ENCODE measurements at places on chromosomes 2 and 18.

DNA sequence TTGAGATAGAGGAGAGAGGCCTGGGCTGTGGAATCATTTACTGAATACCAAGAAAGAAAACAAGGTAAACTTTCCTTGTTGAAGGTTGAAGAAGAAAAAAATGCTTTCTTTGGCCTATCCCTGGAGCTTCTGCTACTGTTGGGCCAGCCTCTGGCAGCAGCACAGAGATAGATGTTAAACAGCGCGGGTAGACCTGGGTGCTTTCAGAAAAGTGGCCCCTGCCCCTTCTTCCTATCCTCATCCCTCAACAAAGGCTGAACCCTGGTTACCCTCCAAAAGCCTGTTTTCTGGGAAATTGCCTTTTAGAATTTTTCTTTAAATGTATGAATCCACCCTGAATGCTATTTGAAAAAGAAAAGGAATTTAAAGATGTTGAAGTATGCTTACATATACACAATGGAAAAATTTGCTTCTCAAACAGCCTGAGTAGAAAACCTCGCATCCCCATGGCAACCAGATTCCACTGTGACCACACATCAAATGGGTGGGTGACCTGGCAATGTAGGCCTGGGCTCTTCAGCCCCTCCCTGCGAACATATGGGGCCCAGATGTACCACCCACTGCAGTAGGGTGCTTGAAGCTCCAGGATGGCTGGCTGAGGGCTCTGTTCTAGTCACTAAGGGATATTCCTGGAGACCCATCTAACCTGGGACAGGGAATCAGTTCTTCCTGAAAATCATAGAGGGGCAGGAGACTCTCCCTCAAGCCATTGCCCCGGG, 23.4 kb upstream of the CHRNA1 start:
- DNase-seq: no peak

DNA sequence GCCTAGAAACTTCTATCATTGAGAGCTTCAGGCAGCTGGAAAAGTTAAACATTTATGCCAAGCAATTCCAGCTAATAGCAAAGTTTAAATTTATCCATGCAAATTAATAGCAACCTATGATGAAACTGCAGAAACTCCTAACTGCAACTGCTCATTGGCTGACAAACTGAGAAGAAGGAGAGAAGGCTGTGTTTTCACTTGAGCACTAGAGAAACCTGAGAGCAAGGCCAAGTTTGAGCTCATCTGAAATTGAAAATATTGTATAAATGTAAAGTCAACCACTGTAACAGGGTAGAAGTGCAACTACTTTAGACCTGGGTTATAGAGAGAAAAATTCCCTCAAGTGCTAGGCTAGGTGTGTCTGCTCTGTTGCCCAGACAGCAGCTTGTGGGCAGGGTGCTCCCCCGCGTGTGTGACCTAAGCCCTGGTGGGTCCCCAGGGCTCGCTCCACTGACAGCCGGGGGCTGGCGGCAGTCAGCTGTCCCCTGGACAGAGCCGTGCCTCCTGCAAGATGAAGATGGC, 50.2 kb downstream of the CABYR start:
- no peak for DNase-seq

- DNase-seq: no peak
These were observed 11.5 kb downstream of the GEN1 start for GRCh38 chr2:17765398-17765797.

DNA sequence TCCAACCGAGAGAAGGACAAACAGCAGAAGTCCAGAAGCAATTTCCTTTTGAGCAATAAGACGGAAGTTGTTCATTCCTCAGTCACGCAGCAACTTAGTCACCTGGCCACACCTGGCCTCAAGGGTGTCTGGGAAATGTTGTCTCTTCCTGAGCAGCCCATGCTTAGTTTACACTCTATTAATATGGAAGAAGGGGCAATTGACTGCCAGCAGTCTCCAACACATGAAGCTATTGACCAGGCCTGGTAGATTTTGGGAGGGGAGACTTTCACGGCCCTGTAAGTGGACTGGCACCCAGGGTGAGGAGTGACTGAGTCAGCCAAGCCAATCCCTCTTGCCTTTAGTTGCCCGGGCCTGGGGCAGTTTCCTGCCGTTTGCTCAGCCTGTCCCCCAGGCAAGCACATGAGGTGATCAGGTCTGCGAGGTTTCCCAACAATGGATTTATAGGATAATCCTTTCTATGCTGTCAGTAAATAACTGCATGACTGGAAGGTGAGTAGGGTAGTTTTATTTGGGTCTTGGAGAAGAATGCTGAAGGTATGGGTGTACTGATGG, 43.8 kb upstream of the PPP4R1 start:
- no peak for DNase-seq

- no peak for DNase-seq
These were observed 460.8 kb upstream of the SALL3 start for GRCh38 chr18:78518805-78519204.

DNA sequence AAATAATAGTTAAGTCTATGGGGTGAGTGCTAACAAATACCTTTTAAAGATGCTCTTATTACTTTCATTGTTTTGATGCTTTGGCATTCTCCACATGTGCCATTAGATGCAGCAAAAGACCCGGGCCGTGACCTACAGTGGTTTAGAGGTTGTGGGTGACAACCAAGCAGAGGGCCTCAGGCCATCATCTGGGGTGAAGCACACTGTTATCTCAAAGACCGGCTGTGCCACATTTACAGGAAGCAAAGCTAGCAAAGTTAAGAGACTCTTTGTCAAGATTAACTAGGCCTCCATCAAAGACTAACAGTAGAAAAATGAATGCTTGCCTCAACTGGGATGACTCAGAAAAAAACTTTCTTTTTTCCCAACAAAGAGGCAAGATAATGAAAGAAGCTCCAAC, 695.3 kb downstream of the SATB2 start:
- no peak for DNase-seq

DNA sequence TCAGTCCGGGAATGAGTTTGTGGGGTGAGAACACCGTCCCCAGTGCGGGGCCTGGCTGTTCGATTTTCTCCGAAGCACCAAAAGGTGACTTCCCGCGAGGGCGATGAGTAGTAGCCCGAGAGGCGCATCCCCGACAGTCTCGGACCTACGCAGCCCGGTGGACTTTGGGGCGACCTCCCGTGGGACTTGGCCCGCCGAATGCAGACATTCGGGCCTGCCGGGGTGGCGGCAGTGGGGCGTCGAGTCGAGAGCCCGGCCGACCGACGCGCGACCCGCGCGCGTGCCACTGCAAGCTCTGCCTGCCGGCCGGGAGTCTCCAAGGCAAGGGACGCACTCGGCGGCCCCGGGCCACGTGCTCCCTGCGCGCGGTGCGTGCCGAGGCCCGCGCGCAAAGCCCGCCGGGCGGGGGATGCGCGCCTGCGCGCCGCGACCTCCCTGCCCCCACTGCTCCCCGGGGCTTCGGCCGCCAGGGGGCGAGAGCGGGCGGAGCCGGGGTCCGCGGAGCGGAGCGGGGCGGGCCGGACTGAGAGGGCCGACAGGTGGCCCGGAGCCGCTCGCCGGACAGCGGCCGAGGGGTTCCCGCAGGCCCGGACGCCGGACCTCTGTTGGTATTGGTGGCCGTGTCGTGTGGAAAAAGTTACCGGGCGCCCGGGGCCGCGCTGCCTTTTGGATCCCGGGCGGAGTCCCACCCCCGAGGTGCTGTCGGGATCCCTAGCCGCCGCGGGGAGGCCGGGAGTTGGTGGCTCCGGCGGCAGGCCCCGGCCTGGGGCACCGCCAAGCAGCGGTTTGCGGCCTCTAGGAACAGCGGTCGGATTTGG, 1.9 kb downstream of the PTMA start:
- no peak for DNase-seq

DNA sequence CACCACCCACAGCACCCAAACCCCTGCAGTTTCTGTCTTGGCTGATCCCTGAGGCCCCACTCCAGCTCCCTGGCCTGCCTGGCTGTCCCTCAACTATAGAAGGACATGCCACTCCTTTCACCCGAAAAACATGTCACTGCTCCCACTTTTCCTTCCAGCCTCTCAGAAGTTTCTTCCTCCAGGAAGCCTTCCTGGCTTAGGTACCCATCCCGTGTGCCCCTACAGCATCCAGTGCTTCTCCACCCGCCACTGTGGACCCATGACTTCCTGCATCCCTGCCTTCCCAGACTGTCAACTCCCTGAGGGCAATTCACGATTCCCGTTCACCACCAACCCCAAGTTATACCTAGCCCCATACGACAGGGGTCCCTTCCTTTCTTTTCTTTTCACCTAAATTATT, 21.5 kb downstream of the ARID5A start:
- DNase-seq: no peak

DNA sequence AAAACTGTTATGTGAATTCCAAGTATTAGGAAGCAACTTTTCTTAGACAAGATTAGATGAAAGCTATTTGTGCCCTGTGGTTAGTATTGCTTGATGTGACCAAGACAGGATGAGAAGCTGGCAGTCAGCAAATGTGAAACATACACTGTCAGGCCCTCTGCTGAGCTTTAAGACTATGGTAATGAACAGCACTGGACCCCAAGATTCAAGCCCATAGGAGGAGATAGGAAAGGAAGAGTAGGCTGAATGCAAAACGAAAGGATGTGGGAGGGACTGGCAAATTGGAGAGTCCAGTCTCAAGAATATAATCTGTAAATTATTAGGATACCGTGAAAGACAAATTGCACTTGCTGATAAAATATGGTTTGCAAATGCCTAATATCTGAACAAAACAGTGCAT, 16.4 kb downstream of the BZW1 start:
- no peak for DNase-seq

DNA sequence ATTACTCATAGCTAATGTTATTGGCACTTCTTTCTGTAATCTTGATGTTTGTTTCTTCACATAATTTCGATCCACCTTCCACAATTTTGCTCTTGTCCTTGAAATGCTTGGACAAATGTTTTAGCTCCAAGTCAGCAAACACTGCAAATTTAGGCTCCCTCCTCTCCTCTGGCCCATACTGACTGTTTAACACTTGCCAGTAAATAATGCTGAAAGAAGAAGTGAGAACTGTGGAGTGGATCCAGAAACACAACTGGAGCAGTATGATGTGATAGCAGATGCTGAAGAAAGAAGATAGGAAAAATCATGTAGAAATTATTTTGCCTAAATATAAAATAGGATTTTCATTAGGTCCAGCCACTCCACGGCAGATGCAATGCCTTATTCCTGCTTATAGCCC, 415.0 kb upstream of the GYPC start:
- no peak for DNase-seq

DNA sequence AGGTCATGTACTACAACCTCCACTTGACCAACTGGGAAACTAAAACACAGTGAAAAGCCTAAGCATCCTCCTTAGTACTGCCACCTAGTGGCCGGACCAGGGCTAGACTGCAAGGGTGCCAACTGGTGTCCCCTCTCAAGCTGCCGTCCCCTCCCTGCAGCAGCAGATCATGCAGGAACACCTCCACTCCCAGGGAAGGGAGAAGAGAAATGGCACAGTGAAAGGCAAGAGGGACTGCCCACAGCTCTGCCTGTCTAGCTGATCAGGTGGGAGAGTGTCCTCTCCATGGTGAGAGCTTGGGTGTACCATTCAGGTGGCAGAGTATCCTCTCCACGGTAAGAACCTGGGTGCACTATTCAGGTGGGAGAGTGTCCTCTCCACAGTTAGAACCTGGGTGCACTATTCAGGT, 78.1 kb downstream of the AAK1 start:
- DNase-seq: no peak

DNA sequence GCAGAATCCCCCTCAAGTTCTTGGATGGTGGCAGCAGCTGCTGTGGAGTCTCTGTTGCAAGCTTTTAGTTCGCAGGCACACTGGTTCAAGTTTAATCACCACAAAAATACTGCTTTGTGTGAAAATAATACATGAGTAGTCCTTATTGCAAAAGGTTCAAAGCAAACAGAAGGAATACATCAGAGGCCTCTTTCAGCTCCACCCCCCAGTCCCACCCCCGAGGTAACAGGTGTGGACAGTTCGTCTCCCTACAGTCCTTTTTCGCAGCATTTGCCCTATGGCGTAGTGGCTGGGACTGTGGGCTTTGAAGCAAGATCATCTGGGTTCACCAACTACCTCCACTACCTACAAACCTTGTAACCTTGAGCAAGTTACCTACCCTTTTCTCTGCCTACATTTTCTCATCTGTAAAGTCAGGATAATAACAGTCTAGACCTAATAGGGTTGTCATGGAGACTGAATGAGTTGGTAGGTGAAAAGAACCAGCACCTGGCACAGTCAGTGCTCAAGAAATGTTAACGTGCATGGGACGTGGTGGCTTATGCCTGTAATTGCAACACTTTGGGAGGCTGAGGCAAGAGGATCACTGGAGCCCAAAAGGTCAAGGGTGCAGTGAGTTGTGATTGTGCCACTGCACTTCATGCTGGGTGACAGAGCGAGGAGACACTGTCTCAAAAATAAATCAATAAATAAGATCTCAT, 61.7 kb downstream of the TCF7L1 start:
- no peak for DNase-seq

- DNase-seq: no peak
These were observed 152.6 kb downstream of the TMEFF2 start for GRCh38 chr2:192042126-192042525.

- DNase-seq: no peak
These were observed 47.8 kb upstream of the CAVIN2 start for GRCh38 chr2:191894681-191895147.

DNA sequence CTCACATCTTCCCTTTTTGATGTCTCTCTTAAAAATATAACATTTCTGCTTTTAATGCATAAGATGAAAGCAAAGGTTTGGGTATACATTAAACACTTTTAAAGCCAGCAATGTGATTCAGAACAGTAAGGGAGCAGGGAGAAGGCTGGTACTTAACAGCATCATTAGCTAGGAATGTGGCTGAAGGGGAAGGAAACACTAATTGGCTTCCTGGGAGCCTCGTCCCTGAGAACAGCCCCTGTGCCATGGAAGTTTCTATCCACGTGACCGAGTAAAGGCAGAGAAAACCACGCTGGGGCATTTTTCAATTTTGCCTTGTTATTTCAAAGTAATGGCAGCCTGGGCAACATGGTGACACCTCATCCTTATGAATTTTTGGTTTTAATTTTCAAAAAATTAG, 109.2 kb upstream of the GPC1 start:
- DNase-seq: no peak

DNA sequence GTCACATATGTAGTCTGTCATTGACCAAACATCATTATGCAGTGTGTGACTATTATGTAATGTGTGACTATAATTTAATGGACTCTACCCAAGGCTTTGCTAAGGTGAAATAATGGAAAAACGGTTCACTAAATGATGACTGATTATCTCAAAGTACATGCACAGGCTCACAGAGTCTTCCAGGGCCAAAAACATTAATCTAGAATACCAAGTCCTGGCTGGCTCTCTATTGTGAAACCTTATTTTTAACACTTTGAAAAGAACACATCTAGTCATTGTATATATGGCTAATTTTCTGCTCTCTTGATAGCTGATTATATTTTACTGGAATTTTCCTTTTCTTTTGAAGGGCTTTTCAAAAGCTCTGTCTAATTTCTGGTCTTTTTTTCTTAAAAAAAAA, 102.9 kb upstream of the THUMPD2 start:
- DNase-seq: no peak

- no peak for DNase-seq
These were observed 4.3 kb upstream of the MOCOS start for GRCh38 chr18:36183033-36183432.

- DNase-seq: no peak
These were observed 575 bp downstream of the CCDC150 start for GRCh38 chr2:196640031-196640548.
